ENCODE measurements at places on chromosomes 4 and X. TPM values are rescaled to one million over a fixed set of nuclear protein-coding genes. Genes with fewer than 3 reads are reported as not detected.

NDST3 gene
- total RNA-seq, result 0.62 TPM

TCEAL9 gene
- 125 TPM for total RNA-seq

TMPRSS11B gene
- not detected for total RNA-seq

GAB1 gene
- 32.5 TPM for total RNA-seq

BRS3 gene
- not detected for total RNA-seq

CORIN gene
- total RNA-seq, result 0.23 TPM

SMS gene
- 346 TPM for total RNA-seq

DACH2 gene
- 1.4 TPM for total RNA-seq

DNA sequence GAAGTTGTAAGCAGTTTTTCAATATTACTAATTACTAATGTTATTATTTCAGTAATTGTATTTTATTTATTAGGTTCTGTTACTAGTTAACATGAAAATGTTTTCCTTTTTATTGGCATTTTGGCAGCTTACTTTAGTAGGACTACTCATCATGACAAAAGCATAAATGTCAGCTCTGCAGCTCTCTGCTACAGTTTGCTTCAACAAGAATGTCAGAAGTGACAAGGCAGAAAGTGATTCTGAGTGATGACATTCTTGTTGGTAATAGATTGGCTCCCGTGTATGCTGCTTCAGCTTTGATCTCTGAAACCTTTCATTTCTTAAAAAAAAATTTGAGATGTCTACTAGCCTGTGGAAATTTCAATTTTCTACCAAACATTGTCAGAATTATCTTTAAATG lies 1193.9 kb downstream of the FSTL5 start:
- no peak overlapping the region for H3K27ac ChIP-seq
- no peak for DNase-seq
- no peaks in the 10 kb centered on the region for H3K4me1 ChIP-seq
- H3K27me3 ChIP-seq, result no peaks in the 10 kb centered on the region

DNA sequence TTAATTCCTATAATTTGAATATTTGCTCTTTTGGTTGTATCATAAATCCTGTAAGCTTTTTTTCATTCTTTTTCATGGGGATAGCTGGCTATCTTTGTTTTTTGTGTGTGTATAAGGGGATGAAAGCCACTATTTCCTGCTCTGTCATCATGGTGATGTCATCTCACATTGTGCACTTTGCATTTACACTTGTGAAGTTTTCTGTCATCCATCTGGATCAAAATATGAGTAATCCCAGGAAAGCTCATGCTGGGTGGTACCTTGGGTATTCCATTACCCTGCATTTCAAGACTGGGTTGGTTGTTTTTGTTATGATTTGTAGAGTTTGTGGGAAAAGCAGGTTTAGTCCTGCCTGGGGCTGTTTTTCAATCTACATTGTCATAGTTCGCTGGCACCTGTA lies 367.3 kb downstream of the CHIC1 start:
- no peak overlapping the region for H3K4me3 ChIP-seq
- H3K4me1 ChIP-seq, result no peaks in the 10 kb centered on the region
- no peak overlapping the region for H3K27ac ChIP-seq
- no peaks in the 10 kb centered on the region for H3K27me3 ChIP-seq
- DNase-seq, result no peak

GRCh38 chr4:154205471-154205870 lies 286.1 kb downstream of the DCHS2 start:
- no peaks in the 10 kb centered on the region for H3K4me1 ChIP-seq
- H3K27me3 ChIP-seq, result no peaks in the 10 kb centered on the region
- H3K4me3 ChIP-seq, result no peak overlapping the region

DNA sequence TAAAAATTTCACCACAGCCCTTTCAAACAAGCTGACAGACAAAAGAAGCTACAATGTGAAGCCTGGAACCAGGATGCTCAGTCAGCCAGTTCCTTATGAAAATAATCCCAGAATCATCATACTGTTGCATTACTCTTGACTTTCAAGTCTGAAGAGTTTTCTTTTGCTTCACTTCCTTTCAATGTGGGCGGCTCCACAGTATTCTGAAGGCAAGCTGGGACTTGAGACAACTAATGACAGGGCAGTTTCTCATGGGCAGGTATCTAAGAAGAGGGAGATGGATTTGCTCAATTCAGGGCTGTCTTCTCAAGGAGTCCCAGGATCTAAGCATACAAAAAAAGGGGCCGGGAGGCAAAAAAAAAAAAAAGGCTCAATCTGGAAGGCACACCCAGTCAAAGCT lies 173.4 kb downstream of the PAPSS1 start:
- peaks cover 4% of the 10 kb centered on the region for H3K4me1 ChIP-seq
- no peak overlapping the region for H3K4me3 ChIP-seq
- DNase-seq, result no peak
- no peaks in the 10 kb centered on the region for H3K27me3 ChIP-seq
- H3K36me3 ChIP-seq, result no peaks in the 10 kb centered on the region

DNA sequence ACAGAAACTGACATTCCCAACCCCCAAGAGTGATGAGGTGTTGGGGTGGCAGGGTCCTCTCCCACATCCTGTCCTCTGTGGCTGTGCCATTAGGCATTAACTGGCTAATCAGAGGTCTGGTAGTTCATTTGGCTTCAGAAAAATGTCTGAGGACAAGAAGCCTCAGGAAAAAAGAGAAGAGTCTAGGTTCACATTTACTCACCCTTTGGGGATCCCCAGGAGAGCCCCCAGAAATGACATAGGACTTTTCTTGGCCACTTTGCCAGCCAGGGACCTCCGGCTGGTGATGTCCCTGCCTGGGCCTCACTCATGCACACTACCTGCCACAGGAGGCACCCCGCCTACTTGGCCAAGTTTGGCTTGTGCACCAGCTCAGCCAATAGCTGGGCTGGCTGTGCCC lies 173.0 kb downstream of the RBM46 start:
- DNase-seq, result peak; percentile 46
- H3K4me1 ChIP-seq, result no peaks in the 10 kb centered on the region
- no peak overlapping the region for H3K27ac ChIP-seq
- H3K4me3 ChIP-seq, result no peak overlapping the region
- no peaks in the 10 kb centered on the region for H3K36me3 ChIP-seq

DNA sequence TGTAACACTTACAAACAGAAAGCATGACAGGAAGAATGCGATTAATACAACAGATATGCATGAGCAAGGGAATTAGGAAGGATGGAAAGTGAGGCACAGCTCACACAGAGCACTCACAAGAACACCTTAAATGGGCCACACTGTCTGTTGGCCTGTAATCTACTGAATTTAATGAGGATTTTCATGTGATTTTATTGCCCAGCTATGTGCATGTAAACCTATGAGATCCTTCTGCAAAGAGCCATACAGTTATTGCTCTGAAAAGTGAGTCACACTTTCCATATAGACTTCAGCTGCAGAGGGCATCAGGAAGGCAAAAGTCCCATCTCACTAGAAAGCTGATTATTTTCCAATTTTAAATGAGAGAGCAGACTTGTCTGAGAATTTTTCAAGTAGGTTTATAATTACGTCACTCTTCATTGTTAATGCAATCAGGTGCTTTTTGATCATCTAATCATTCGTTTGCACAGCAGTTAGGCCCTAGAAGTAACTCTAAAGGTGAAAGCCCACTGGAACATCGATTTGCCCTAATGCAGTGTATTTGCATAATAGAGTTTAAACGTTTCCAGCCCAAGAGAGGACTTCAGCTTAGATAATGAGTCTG lies 832.7 kb upstream of the INTU start:
- no peaks in the 10 kb centered on the region for H3K4me1 ChIP-seq
- H3K4me3 ChIP-seq, result no peak overlapping the region
- no peaks in the 10 kb centered on the region for H3K27me3 ChIP-seq
- DNase-seq, result no peak

DNA sequence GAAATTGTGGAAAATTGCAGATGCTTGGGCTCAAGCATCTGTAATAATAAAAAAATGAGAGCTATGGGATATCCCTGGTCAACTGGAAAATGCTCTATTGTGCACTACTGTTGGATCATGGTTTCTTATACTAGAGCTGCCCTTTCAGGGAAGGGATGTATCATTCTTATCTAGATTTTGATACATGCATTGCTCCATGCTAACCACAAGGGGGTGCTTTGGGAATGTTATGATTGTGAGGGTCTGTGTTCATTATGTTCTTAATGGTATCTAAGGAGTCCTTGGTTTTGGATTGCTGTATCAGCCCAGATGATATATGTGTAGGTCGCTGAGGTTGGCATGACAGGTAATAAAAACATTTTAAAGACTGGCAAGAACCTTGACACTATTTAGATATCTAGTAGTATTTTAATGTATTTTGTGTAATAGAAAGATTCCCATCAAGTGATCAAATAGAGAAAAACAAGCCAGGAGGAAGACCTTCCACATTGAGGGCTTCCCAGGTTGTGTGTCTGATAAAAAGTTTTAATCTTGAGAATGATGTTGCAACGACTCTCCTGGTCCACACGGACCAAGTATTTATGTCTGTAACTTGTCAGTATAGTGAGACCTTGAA lies 49.2 kb upstream of the TLR2 start:
- no peaks in the 10 kb centered on the region for H3K4me1 ChIP-seq
- no peaks in the 10 kb centered on the region for H3K27me3 ChIP-seq
- H3K4me3 ChIP-seq, result no peak overlapping the region
- peaks cover 11% of the 10 kb centered on the region for H3K36me3 ChIP-seq

GRCh38 chr4:1604706-1605205 lies 79.4 kb downstream of the FAM53A start:
- no peak overlapping the region for H3K27ac ChIP-seq
- no peaks in the 10 kb centered on the region for H3K36me3 ChIP-seq
- no peaks in the 10 kb centered on the region for H3K4me1 ChIP-seq
- DNase-seq, result no peak

DNA sequence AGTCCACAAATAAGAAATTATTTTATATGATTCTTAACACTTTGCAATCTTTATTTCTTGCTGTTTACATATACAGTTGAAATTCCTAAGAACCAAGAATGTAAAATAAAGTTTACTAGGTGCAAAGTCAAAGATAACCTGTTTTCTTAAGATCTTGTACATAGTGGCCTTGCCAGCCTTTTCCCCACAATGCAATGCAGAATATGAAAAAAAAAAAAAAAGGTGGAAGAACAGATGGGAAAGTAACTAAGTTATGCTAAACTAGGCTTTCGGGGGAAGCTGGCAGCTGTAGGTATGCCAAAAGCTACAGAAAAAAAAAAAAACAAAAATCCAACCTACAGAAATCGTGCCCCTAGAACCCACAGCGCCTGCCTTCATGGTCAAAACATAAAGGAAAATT lies 1588.4 kb downstream of the STIM2 start:
- no peaks in the 10 kb centered on the region for H3K27me3 ChIP-seq
- H3K4me3 ChIP-seq, result no peak overlapping the region
- no peaks in the 10 kb centered on the region for H3K4me1 ChIP-seq
- no peaks in the 10 kb centered on the region for H3K36me3 ChIP-seq
- no peak overlapping the region for H3K27ac ChIP-seq

DNA sequence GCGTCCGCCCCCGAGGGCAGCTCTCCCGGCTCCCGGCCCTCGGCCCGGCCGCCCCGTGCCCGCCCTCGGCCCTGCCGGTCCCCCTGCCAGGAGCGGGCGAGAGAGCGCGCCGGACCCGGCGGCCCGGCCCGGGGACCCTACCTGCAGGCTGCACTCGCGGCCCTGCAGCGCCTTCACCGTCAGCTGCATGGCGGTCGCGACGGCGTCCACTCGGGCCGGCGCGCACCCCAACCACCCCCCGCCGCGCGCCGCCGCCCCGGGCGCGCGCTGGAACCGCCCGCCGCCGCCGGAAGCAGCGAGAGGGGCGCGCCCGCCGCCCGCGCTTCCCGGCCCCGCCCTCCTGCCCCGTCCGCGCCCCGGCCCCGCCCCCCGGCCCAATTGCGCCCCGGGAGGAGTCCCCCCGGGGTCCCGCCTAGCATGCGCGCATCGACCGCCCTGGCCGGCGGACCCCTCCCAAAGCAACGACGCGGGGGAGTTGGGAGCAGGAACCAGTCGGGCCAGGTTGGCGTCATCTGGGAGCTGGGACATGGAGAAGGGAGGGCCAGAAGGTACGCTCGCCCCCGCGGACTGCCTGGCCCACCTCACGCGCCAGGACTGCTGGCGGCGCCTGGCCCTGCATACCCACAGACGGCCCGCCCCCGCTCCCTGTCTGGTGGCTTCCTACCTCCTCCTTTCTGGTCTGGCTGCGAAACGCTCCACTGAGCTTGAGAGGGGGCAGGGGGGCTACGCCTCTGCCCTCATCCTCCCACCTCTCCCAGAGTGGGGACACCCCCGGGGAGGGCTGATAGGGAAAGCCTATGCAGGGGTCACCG lies at the start of gene UBL4A:
UBL4A (minus strand) TSS at position 220 of the 812 bp plus-strand sequence; CDS start at position 189, 31 bp downstream.
- H3K4me3 ChIP-seq, result peak within 1 kb of the TSS; percentile 72
- no peaks in the 10 kb centered on the region for H3K27me3 ChIP-seq
- H3K27ac ChIP-seq, result no peak within 1 kb of the TSS

GRCh38 chrX:105480646-105481310 lies 260.3 kb upstream of the TEX13A start:
- no peaks in the 10 kb centered on the region for H3K36me3 ChIP-seq
- no peak overlapping the region for H3K27ac ChIP-seq
- no peaks in the 10 kb centered on the region for H3K27me3 ChIP-seq
- H3K4me3 ChIP-seq, result no peak overlapping the region
- DNase-seq, result no peak
- no peaks in the 10 kb centered on the region for H3K4me1 ChIP-seq

DNA sequence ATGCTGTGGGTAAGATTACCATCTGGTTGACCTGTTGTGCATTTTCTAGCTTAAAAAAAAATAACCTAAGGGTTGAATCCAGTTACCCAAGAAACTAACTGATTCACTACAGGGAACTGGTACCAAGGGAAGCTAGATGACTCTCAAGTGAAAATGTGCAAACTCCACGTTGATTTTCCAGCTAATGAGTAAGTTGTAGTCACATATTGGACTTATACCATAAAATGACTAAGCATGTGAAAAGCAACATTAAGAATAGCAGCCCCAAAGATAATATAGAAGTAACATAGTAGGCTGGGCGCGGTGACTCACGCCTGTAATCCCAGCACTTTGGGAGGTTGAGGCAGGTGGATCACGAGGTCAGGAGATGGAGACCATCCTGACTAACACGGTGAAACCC lies 270.9 kb downstream of the SPRY1 start:
- H3K27me3 ChIP-seq, result no peaks in the 10 kb centered on the region
- H3K36me3 ChIP-seq, result no peaks in the 10 kb centered on the region
- no peak for DNase-seq
- no peak overlapping the region for H3K27ac ChIP-seq

GRCh38 chr4:61540944-61541343 lies 340.8 kb downstream of the ADGRL3 start:
- no peaks in the 10 kb centered on the region for H3K36me3 ChIP-seq
- peak; percentile 68 for DNase-seq
- no peaks in the 10 kb centered on the region for H3K4me1 ChIP-seq

GRCh38 chrX:136773648-136774047 lies 7.1 kb downstream of the ARHGEF6 start:
- no peaks in the 10 kb centered on the region for H3K36me3 ChIP-seq
- H3K27ac ChIP-seq, result no peak overlapping the region
- H3K27me3 ChIP-seq, result no peaks in the 10 kb centered on the region
- H3K4me3 ChIP-seq, result no peak overlapping the region
- DNase-seq, result no peak
- H3K4me1 ChIP-seq, result no peaks in the 10 kb centered on the region

DNA sequence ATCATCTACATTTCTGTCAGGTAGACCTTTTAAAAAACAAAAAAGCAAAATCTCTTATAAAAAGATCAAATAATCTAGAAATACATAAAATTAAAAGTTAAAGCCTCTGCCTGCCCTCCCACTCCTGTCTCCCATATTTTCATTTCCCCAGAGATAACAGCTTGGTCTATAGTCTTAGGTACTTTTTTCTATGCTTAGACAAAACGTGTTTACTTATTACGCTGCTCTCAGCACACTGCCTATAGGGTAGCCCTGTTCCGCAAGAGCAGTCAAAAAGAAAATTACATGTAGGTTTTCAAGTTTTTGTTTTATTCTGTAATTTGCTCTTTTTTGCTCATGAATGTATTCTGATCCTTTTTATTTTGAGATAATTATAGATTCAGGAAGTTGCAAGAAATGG lies 73.3 kb downstream of the TAF1 start:
- no peak overlapping the region for H3K27ac ChIP-seq
- DNase-seq, result no peak
- no peaks in the 10 kb centered on the region for H3K4me1 ChIP-seq

All from endodermal cell (in vitro differentiated cells).